Fibroblast of skin of scalp (primary cell): ENCODE measurements at places on chromosomes 3 and 15.

DNA sequence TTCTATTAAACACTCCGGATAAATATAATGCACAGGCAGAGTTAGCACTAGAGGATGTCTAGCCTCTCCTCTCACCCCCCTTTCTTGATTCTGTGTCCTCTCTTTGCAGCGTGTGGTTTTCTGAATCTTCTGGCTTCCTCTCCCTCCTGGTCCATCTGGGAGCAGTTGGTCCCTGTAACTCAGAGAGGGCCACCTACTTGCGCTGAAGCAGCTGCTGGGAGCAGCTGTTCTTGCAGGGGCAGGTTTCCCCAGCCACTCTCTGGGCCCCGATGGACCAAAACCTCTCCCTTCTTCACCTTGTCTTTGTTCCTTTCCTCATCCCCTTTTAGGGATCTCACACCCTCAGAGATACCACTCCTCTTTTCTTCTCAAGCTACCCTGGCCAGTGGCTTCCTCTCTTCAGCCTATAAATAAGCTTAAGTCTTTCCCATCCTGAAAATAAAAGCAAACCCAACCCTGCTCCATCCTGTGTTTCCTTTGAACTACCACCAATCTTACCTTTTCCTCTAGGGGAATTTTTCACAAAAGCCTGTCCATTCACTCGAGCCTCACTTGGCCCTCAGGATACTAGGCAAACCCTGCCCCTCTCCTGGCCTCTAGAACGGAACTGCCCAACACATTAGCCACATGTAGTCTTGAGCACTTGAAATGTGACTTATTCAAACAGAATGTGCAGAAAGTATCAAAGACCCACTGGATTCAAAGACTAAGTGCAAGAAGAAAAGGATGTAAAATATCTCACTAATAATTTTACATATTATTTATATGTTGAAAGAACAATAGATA, 59.7 kb downstream of the STARD5 start:
- DNase-seq, result no peak

GRCh38 chr15:99414755-99415731, 150.7 kb upstream of the MEF2A start:
- DNase-seq, result no peak

GRCh38 chr15:34206011-34206410, 3.9 kb downstream of the KATNBL1 start:
- no peak for DNase-seq

DNA sequence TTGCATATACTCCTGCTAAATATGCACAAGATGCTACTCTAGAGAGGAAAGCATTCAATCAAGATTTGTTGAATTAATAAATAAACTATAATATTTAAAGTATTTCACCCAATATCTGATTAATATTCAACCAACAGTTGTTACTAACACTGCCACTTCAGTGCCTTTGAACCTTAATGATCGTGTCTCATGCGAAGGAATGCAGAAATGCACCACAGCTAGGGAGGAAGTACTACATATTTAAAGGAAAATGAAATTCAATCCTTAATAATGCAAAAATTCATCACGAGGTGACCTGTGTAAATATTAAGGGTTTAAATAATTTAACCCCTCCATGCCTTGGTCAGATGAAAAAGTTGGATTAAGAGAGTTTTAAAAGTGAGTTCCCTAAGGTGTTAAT, 114.2 kb upstream of the DAZL start:
- DNase-seq, result no peak

GRCh38 chr3:98564282-98565005, 29.0 kb downstream of the CPOX start:
- DNase-seq, result no peak

DNA sequence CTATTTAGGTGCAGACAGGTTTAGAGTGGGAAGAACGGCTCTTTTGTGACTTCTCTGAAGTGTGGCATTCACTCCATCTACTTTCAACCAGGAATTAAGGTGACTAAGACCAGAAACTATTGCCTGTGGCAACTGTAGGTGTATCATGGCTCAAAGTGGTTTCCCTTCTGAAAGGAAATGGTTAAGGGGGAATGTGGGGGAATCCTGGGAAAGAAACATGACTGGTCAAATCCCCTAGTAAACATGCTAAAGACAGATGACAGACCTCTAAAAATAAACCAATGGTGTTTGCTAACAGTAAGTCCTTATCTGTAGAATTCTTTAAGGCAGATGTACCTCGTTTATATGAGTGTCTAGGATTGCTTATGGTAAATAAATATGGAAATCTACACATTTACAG, 56.9 kb downstream of the MEGF11 start:
- DNase-seq, result no peak

GRCh38 chr15:73323374-73323955, 45.3 kb downstream of the HCN4 start:
- DNase-seq, result no peak

DNA sequence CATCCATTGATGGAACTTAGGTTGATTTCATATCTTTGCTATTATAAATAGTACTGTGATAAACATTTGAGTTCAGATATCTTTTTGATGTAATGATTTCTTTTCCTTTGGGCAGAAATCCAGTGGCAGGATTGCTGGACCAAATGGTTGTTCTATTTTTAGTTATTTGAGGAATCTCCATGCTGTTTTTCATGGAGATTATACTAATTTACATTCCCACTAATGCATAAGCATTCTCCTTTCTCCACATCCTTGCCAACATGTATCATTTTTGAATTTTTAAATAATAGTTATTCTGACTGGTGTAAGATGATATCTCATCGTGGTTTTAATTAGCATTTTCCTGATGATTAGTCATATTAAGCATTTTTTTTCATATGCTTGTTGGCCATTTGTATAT, 144.0 kb upstream of the SUCLG2 start:
- DNase-seq, result peak; percentile 3

- DNase-seq, result no peak
Measured at GRCh38 chr3:4398941-4399245, 68.2 kb downstream of the SUMF1 start.

GRCh38 chr3:146974001-146974400, 368.9 kb upstream of the PLSCR5 start:
- DNase-seq, result no peak

GRCh38 chr3:85939074-85939482, 980.3 kb downstream of the CADM2 start:
- DNase-seq, result peak; percentile 7

DNA sequence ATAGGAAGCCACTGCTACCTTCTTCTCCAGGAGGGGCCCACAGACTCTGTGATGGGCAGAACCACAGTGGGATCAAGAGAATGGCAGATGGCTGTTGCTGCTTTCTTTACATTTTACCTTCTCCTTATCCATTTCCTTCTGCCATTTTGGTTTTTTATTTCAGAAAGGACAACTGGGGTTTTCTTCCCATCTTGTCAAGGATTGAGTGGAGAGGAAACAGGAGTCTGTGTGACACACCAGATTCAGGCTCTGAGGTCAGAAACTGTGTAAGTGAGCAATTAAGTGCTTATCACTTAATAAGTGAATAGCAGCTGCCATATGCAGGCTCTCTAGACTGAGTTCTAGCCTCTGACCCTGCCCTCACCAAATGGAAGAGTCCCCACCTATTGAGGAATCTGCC, 47.3 kb downstream of the ITGB5 start:
- no peak for DNase-seq

GRCh38 chr3:172106989-172107388, 67.6 kb downstream of the FNDC3B start:
- DNase-seq, result peak; percentile 80

GRCh38 chr3:157467200-157467599, 30.6 kb downstream of the PTX3 start:
- peak; percentile 46 for DNase-seq

DNA sequence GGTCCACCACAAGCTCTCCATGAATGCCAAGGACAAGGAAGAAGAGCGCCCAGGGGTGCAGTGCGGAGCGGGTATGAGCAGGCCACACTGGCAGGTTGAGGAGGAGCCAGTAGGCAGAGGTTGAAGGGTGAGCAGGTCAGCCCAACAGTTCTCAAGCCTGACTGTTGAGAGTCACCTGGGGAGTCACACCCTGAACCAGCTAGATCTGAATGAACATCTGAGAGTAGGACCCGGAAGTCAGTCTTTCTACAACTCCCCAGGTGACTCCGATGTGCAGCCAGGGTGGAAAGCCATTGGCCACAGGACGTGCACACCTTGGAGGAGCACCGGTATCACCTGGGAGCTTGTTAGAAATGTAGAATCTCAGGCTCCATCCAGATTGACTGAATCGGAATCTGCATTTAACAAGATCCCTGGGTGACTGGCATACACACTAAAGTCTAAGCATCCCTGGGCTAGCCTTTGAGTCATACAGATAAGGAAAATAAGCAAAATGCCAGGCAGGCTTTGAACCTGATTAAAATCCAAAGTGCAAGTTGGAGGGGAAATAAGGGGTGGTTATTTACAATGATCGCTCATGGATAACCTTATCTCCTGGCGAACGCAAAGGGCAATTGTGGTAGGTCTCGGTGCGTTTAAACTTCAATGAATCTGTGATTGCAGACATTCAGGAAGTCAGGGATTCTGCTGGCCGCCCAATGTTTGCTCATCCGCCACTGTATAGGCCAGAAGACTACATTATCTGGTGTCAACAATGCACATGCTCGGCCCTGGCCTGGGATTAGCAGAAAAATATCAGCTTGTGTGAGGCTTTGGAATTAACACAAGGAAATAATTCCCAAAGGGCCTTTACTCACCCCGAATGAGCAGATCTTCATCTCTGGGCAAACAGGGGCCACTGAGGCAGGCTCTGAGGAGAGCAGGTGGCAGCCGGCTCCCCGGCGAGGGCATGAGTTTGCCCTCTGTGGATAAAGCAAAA, 11.7 kb upstream of the LYZL4 start:
- no peak for DNase-seq

DNA sequence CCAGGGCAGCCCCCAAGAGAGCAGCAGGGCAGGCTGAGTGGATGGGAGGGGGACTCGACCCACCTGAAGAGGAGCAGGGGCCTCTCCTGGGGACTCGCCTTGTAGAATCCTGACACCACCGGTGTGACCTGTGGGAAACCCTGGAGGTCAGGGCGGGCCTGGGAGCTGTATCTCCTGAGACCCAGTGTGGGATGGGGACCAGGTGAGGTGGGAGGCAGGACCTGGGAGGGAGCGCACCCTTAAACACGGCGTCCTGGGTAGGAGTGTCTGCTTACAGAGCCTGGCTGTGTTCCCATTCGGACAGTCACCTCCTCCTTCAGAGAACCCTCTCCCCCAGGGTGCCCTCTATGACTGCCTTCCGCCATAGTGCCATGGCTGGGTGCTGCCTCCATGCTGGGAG, 27.1 kb downstream of the C15orf39 start:
- DNase-seq, result no peak

- no peak for DNase-seq
Measured at GRCh38 chr3:128929364-128929763, 49.9 kb downstream of the ACAD9 start.

DNA sequence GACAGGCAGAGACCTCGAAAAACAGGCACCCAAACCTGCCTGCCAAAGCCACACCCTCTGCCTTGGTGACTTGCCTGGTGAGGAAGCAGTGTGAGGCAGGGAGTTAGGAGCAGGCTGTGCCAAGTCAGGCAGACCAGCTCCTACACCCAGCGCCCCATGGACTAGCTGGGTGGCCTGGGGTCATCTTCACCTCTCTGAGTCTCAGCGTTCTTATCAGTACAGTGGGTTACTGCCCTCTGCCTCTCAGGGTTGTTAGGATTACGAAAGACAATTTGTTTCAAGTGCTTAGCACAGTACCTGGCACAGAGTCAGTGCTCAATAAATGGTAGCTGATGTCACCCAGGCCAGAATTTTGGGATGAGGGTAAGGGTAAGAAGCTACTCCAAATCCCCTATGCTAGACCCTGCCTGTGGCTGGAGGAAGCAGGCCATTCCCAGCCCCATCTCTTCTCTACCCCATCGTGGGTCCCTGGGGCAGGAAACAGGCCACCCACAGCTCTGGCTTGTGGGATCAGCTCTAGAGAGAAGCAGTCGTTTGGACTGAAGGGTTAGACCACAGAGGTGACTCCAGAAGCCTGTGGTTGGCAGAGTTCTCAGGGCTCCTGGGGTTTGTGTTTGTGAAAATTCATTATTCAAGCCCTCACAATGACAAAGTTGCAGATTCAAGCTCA, 10.1 kb downstream of the SLC51B start:
- no peak for DNase-seq

DNA sequence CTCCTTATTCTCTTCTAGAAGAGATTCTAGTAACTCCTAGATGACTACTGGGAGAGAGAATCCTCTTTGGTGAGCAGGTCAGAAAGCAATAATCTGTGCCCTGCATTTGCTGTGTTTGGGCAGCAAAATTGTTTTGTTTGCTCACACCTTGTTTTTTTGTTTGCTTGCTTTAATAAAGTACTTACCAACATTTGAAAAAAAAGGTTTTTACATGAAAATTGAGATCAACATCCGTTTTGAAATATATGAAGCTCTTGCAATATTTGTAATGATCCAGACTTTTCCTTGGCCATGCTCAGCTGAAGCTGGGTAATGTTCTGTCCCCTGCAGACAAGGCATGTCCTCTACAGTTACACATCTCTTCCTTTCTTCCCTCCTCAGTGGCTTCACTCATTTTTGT, 62.2 kb downstream of the DIPK2A start:
- no peak for DNase-seq

GRCh38 chr3:133828576-133829309, 23.1 kb downstream of the SRPRB start:
- DNase-seq, result no peak

DNA sequence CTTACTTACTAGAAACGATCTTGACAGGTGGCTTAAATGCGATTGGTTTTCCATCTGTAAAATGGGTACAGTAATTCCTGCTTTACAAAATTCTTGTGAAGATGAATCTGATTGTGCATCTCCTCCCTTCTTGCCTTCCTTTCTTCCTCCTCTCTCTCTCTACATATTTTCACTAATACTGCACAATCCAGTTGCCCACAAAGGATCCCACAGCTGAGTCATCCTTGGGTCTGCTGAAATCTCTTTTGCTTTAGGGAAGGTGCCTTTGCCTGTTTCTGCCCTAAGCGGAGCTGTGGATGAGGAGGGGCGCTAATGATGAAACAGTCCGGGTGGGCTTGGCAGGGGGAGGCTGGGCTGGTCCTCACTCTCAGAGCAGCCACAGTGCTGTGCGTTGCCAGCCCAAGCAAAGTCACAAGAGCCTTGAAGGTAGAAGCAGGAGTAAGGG, 46.1 kb downstream of the AMOTL2 start:
- DNase-seq, result peak; percentile 98

DNA sequence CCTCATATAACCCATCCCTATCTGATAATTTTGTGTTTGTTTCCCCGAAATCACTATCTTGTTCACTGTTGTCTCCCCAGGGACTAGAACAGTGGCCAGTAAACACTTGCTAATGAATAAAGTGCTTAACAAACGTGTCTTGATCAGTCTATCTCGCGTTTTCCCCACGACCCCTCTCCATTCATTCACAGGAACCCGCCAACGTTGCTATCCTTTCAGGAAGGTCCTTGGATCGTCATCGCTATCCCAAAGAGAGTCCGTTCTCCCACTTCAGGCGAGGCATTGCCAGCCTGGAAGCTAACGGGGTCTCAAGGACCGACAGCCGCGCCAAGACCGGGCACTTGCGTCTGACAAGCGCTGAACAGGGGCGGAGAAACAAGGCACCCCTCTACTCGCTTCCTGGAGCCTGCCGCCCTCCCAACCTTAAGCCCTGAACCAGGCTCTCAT, 344 bp downstream of the LINS1 start:
- no peak for DNase-seq

- DNase-seq, result peak; percentile 36
Measured at GRCh38 chr3:46867550-46867898, 4.3 kb upstream of the MYL3 start.

GRCh38 chr3:186283651-186284348, 78.2 kb downstream of the DGKG start:
- DNase-seq, result peak; percentile 93

- no peak for DNase-seq
Measured at GRCh38 chr3:72957297-72957696, 39.3 kb upstream of the PPP4R2 start.

GRCh38 chr15:68034081-68034480, 20.0 kb upstream of the PIAS1 start:
- no peak for DNase-seq

- DNase-seq, result peak; percentile 9
Measured at GRCh38 chr3:58325525-58325992, 7.1 kb upstream of the PXK start.
